NCI-H446 treated with DMSO at 0.1 percent for 48 hours (cell line): ENCODE measurements at places on chromosomes 7 and 10.

DNA sequence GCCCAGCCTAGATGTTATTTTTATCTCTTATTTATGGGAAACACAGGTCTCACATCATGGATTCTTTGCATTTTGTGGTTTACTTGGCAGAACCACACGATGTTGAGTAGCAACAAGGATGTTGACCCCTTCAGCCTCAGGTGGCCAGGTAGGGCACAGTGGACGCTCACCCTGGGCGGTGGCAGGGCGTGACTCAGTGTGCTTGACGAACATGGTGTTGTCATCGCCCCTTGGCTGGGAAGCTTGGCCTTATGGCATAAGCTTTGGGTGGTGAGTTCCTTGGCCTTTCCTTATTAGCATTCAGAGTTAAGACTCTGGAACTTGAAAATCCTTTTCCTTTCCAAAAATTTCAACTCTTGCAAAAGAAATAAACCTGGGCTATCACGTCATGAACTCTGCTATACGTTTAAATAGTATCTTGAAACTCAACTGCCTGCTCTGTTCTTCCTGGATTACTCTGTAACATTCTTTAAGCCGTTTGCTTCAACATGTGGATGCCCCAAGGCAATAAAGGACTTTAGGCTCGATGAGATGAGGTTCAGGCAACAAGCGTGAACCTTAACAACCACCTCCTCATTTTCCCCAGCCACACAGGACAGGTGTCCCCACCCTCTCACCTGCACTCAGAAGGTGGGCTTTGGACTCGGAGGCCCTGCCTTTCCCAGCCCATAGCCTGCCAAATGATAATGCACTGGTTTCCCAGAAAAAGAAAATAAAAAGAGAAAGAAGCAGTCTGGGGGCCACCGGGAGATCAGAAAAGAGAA, 22.5 kb upstream of the ECHDC3 start:
- DNase-seq: no peak

DNA sequence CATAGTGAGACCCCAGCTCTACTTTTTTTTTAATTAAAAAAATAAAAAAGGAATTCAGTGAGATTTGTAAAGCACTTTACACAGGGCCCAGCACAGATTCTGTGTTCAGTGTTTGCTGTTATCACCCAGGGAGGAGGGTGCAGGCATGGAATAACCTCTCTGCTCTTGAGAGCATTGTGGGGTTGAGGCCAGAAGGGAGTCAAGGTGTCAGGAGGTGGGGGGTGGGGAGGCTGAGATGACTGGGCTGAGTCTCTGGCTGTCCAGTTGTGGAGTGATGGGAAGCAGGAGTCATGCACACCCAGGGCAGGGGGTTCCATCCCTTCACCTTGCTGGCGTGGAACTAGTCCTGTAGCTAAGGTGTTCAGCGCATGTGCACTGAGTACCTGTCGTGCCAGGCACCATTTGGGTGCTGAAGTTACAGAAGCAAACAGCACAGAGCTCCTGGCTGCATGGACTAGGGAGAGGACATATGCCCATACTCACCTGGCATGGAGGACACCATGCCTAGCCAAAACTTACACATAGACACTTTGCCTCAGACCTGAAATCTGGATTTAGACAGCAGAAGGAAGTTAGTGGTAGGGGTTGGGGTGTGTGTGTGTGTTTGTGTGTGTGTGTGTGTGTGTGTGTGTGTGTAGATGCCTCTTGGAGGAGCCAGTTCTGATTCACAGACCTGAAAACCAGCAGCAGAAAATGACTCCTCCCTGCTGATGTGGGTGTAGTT, 69.2 kb upstream of the LRRC4 start:
- no peak for DNase-seq

DNA sequence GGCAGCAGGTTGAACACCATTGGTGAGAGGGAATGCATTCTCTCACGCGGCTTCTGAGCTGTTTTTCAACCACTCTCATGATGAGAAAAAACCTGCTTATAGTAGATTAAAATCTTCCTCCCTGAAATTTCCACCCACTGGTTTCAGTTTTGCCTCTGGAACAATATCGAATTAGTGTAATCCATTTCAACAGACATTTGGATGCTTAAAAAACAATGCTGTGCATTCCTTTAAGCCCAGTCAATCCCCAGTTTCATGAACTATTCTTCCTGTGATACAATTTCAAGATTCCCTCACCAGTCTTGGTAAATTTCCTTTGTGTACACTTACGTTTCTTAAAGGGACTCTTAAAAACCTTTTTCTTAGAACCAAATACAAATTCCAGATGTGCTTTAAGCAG, 89.6 kb downstream of the ITIH5 start:
- no peak for DNase-seq

DNA sequence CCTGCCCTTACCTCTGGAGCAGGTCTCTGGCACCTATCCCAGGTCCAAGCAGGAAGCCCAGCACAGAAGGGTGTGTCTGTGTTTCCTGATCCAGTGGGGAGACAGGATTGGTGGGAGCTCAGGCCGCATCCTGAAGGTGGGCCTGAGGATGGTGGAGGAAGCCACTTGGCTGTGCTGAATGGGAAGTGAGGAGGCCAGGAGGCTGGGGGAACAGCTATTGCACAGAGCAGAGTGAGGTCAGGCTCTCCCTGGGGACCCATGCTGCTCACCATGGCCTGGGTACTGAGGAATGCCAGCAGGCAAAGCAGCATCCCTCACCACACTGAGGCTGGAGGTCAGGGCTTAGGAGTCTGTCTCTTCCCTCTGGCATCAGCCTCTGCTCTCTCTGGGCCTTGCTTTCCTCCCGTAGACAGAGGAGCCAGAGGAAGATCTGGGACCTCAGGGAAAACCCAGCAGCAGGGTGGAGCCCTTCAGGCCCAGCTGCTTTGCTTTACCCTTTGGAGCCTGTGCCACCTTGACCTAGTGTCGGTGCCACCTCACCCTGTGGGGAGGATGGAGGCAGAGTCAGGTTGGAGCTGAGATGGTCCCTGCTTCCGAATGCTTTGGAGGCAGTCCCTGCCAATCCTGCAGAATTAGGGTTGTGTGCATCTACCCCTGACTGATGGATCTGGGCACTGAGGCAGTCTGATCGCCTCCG, 39.0 kb downstream of the CDH23 start:
- DNase-seq: no peak

- DNase-seq: no peak
These were observed at the start of gene KLF14 for GRCh38 chr7:130733931-130734814. TSS of gene KLF14 (minus strand) at chr7:130734207. CDS start at chr7:130734033, 174 bp downstream.

DNA sequence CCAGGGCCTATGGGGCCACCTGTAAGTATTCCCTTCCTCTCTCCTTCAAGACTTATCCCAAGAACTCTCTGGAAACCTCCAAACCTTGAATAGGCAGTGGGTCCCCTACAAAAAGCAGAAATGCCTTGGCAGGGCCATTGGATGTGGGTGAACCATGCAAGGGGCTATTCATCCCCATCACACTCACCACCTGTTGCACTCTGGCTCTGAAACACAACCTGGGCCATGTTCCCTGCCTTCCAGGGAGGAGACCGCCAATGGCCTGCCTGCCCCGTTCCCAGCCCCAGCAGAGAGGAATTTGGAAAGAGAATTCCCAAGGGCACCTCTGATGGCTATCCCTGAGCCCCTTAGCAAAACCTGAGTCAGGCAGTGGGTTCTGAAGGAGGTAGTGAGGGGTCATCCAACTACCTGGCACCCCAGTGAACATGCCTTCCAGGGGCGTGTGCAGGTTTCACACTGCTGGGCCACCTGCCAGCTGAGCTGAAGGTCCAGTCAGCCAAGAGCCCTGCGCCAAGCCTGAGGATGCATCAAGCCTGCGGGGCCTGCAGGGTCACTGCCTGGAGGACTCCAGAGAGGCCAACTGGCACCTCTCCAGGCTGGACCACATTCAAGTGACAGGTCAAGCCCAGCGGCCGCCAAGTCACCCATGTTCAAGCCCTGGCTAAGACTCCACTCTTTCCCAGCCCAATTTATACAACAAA, 101.3 kb downstream of the COL13A1 start:
- no peak for DNase-seq

DNA sequence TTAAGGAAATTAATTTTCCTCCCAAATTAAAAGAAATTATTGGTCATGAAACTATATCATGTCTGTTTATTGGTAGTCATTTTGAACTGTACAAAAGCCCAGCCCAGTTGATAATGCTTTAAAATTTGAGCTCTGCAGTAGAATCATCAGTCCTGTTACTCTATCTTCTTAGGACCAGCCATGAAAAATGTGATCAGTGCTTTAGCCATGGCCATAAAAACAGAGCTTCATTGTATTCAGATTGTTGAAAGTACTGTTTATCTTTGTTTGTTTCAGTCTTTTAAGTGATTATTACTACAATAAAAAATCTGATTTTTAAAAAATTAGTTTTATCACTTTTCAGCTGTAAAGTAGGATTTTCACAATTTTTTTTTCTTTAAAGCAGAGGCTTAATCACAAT, 13.7 kb upstream of the TFAM start:
- DNase-seq: no peak

DNA sequence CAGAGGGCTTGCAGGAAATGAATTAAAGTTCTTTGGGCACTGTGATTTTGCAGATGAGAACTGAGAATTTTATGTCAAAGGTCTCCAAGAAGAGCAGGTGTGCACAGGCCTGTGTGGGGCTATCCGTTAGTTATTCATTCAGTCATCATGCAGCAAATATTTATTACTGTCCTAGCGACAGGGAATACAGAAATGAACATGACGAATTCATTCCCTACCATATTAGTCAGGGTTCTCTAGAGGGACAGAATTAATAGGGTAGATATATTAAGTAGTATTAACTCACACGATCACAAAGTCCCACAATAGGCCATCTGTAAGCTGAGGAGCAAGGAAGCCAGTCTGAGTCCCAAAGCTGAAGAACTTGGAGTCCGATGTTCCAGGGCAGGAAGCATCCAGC, 2.9 kb upstream of the MMP21 start:
- DNase-seq: no peak

DNA sequence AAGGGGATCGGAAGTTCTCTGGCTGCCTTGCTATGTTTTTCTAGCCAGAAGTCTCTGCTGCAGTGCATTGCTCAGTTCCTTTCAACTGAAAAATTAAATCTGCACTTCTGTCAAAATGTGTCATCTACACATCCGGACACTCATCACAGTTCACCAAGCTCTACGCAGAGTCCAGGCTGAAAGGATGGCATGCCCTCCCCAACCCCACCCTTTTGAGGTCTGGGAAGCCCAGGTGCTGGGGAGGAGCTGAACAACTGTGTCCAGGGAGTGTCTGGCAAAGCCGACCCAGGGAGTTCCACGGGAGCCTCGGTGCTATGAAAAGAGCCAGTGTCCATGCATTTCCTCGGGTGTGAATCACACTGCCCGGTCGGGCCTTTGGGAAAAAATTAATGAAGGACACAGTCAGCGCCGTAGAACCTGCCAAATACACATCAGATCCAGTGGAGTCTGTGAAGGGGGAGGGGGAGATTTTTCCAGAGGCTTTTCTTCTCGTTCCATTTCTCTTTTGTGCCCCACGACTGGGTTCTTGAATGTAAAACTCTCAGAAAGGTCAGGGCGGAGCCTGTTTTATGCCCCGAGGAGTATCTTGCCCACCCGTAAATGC, 757 bp upstream of the PALS2 start:
- no peak for DNase-seq

GRCh38 chr7:132328760-132329159, 247.5 kb downstream of the PLXNA4 start:
- DNase-seq: no peak
